T follicular helper cell (primary cell): ENCODE measurements at places on chromosomes 1 and 21.
A peak's percentile ranks its signal among the peaks of the same experiment; 100 is the strongest.

DNA sequence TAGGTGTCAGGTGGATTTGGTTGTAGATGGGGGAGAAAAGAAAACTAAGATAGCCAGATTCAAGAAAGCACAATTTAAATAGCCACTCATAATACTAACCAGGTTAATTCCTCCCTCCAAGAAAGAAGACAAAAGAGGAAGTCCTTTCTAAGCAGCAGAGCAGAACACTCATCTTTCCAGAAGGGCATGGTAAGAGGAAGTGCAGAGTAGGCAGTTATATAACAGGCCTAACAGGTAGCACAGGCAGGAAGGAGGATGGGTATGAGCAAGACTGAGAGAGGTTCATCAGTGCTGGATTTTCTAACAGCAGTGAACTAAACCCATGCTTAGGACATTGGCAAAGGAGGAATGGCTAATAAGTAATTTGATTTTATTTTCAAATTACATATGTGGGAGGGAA is 517.5 kb downstream of the PLPP3 start:
- no peak for DNase-seq

DNA sequence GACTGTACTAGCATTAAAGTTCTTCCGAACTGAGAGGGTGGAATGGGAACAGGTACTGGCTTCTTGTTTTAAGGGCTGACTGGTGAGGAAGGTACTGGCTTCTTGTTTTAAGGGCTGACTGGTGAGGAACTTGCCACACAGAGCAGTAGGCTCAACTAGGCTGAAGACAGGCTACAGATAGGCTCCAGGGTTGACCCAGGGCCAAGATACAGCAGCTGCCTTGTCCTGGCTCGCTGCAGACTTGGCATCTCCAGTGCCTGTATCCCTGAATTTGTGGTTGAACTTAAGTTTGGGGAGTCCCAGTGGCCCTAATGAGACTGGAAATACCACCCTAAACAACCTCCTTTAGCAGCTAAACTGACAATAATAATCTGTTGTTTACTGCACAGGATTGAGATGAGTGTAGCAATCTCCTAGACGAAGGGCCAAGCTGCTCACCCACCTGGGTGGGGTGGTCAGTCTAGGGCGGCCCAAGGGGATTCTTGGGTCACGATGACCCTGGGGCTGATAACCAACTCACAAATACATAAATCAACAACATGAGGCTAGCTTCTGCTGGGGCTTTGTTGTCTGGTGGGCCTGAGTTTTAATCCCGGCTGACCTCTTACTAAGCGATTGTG is 227.1 kb downstream of the DISC1 start:
- no peak for DNase-seq

DNA sequence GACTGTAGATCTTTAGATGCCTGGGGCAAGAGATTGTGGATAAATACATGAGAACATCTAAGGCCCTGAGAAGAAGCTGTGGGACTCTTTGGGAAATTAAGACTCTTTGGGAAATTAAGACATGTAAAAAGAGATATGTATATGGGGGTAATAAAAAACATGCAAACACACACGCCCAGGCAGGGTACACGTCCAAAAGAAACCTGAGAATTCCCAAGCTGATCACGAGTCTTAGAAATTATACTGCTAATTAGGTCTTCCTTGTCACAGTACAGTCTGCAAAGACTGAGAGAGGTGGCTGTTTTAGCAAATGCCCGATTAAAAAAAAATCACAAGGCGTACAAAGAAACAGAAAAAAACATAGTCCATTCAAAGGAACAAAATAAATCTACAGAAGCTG is 39.3 kb upstream of the ERO1B start:
- no peak for DNase-seq

- DNase-seq, result no peak
Measured at GRCh38 chr1:94111879-94112278, 9.1 kb downstream of the ABCA4 start.

GRCh38 chr1:69377507-69377906 is 190.2 kb upstream of the LRRC7 start:
- no peak for DNase-seq

GRCh38 chr1:25517476-25518394 is 25.7 kb upstream of the LDLRAP1 start:
- DNase-seq, result no peak

DNA sequence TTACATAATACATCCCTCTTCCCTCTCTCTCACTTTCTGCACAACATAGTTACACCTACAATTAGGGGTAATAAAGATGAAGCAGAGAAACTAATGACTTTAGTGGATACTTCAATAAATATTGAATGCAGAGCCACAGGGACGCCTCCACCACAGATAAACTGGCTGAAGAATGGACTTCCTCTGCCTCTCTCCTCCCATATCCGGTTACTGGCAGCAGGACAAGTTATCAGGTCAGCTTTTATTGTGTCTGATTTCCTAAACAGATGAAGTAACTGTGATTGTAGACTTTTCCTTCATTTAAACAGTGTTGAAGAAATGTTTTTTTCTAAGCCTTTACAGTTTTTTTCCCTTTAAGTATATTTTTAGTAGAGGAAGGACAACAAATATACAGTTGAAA is 281.6 kb downstream of the TPR start:
- DNase-seq, result no peak

- DNase-seq, result no peak
Measured at GRCh38 chr1:234262754-234263105, 110.5 kb upstream of the COA6 start.

DNA sequence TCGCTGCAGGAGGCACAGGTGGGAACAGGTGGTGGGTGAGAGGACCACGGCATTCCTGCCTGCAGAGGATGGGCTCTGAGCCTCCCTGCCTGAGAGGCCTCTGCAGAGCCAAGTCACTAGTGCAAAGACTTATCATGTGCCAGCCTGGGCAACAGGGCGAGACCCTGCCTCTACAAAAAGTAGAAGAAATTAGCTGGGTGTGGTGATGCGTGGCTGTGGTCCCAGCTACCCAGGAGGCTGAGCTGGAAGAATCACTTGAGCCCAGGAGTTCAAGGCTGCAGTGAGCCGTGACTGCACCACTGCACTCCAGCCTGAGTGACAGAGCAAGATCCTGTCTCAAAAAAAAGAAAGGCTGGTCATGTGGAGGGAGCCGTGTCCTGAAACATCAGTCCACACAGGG is 46.4 kb downstream of the PKNOX1 start:
- DNase-seq, result no peak

GRCh38 chr21:34668803-34669148 is at the start of gene CLIC6:
TSS of gene CLIC6 (plus strand) at chr21:34668994. CDS start at chr21:34669389, 395 bp downstream.
- no peak for DNase-seq

GRCh38 chr1:5423109-5423508 is 569.1 kb downstream of the NPHP4 start:
- DNase-seq, result peak; percentile 3

- no peak for DNase-seq
Measured at GRCh38 chr21:45747233-45747766, 103.8 kb downstream of the PCBP3 start.

DNA sequence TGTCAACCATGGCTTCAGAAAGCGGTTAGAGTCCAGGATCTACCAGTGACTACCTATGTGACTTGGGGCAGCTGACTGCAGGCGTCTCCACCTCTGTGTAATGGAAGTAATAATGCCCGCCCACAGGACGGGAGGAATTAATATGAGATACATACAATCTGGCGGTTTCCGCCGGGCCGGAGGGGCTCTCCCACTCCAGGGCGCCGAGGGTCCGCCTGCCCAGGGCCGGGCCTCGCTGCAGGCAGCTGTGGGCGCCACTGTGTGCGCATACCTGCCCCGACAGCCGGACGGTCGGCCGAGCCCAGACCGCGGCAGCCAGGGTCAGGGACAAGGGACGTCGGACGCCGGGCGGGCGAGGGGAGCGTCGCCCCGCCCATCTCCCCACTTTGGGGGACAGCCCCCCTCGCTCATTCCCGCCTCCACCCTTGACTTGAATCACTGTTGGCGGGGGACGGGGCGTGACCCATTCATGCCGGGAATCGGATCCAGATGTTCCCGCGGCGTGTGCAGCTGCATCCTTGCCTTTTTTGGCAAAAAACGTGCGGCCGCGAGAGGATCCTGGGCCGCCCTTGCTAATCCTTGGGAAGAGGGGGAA is 6.0 kb upstream of the SF3A3 start:
- DNase-seq, result no peak

GRCh38 chr1:30982937-30983336 is 74.4 kb upstream of the SDC3 start:
- no peak for DNase-seq

DNA sequence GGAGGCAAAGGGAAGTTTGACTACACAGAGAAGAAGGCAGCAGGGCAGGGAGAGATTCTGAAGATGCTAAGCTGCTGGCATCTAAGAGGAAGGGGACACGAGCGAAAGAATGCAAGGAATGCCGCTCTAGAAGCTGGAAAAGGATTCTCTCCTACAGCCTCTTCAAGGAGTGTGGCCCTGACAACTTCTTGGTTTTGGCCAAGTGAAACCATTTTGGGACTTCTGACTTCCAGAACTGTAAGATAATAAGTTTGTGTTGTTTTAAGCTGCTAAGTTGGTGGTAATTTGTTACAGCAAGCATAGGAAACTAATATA is 28.5 kb downstream of the MGST3 start:
- no peak for DNase-seq
